ENCODE measurements at places on chromosomes 12 and 14. TPM values are rescaled to one million over a fixed set of nuclear protein-coding genes. Genes with fewer than 3 reads are reported as not detected.

RAD9B gene
- not detected for total RNA-seq

- no peak for DNase-seq
Observed at GRCh38 chr14:74508844-74509428, 15.4 kb downstream of the ISCA2 start.

- no peak for DNase-seq
Observed at GRCh38 chr12:23356927-23357708, 592.4 kb downstream of the SOX5 start.

TSHR gene
- not detected for total RNA-seq

KITLG gene
- 42.1 TPM for total RNA-seq
